ENCODE measurements at places on chromosomes 16 and 17.
A peak's percentile ranks its signal among the peaks of the same experiment; 100 is the strongest.

DNA sequence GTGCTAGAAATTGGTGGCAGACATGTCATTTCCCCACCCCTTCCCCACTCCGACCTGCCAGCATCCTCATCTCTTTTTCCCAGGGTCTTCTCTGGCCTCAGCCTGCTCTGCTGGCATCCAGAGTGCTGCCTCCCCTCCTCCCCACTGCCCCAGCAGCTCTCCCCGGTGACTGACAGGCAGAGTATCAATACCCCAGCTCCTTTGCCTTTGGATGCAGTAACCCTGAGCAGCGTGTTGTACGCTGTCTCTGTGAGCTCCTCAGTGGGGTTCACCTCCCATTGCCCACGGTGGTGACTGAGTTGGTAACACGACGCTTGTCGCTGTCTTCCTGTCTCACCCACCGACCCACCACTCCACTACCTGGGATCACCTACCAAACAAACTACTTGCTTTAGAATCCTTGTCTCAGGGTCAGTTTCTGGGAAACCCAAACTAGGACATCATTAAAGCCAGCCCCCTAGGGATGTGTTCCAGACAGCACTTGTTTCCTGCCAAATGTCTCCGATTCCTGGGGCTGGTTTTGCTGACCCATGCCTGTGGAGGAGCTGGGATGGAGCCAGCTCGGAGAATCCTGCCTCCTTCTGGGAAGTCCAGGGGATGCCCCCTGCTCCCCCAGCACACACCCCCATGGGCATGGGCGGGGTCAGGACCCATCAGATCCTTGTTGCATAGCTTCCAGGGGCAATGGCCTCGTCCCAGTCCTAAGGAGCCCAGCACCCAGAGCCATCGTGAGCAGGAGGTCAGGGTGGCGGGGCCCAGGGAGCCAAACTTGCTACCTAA lies 8.3 kb upstream of the SBK1 start:
- no peak for DNase-seq

GRCh38 chr17:72514891-72515290 lies 394.1 kb downstream of the SOX9 start:
- DNase-seq = no peak

DNA sequence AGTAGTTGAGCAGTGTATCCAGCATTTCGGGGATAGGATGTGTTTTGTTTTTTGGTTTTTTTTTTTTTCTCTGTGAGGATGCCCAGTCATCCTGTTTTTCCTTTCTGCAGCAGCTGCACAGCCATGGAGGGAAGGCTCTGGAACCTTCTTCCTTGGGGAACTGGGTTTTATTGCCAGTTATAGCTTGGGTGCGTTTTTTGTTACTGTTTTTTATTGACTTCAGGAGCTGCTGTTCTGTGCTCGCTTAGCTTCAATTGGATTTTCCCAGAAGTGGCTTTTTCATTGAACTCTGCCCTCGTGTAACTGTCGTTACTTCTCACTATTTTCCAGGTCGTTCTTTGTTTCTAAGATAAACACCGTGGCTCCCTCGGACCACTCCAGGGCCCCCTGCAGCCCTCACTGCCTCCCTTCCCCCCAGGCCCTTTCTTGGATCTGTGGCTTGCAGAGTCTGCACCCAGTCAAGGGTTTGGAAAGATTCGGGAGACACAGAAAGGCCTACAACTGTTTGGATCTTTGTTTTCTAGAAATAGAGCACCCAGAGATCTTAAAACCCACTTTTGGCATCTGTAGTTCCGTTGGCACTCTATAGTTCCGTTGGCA lies 119.7 kb upstream of the CACNG5 start:
- DNase-seq = no peak

DNA sequence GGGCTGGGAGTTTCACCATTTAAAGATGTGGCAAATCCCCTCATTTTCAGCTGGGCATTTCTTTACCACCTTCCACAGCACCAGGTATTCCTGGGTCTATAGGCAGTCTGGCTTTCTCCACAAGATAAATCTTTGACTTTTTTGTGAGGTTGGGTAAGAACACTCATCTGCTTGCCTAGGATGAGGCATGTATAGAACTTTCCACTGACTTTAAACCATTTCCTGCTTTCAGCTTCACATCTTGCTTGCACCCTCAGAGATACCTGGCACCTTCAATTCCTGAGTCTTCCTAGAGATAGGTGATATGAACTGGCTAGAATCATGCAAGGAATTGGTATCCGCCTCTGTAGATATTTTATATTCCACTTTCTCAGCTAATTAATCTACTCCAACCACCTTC lies 27.9 kb downstream of the SMURF2 start:
- DNase-seq = no peak

DNA sequence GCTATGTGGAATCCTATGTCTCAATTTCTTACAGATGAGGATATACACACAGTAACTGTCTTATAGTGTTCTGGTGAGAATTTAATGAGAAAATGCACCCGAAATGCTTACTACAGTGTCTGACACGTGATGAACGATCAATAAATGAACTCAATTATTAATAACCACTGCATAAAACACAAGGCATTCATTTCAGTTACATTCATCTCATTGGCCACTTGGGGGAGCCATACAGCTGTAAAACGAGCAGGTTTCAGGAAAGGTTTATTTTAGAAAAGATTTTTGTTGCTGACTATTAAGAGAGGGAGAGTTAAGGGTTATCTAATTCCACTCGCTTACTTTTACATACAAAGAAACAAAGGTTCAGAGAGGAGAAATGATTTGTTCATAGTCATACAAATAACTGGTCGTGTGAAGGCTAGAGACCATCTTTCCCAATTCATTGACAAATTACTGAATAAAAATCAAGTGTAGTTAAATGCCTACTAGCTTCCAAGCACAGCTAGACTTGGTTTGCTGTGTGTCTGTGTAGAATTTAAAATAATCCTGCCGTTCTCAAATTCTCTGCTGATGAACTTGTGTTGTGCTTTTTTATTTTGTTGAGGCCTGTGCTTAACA lies 160.1 kb downstream of the MAP2K4 start:
- peak; percentile 34 for DNase-seq

DNA sequence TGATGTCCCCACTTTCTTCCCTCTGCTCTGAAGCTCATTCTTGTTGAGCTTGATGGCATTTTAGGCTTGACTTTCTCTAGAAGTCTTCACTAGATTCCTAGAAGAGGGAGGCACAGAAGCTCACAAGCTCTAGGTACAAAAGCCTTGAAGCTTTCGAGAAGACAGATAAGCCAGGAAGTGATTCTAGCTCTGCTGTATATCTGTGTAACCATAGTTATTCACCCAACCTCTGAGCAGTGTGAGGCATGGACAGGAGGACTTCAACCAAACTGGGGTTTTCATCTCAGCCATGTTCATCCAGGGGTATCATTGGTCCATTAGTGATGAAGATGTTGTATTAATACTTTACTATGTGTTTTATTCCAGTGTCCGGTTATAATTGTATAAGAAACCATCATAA lies 299.7 kb downstream of the CDH13 start:
- no peak for DNase-seq

DNA sequence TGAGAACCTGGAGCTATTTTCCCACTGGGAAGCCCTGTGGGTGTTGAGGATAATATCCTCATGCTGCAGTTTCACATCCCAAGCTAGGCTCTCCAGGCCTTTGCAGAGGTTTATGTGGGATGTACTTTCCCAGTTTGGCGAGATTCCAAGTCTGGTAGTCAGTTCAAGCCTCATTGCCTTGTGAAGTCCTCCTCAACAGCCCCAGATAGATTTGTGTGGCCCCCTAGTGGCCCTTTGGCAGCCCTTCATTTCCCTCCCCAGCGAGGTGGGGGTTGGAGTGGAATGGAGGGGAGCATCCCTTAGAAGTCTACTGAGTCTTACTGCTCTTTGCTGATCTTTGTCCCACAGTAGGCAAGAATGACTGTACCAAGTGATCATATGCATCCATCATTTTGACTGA lies 137.9 kb downstream of the CDH11 start:
- peak; percentile 10 for DNase-seq

GRCh38 chr17:67509390-67510287 lies 132.6 kb downstream of the PITPNC1 start:
- no peak for DNase-seq

- no peak for DNase-seq
Measured at GRCh38 chr17:31594416-31594815, 202.9 kb downstream of the RAB11FIP4 start.

DNA sequence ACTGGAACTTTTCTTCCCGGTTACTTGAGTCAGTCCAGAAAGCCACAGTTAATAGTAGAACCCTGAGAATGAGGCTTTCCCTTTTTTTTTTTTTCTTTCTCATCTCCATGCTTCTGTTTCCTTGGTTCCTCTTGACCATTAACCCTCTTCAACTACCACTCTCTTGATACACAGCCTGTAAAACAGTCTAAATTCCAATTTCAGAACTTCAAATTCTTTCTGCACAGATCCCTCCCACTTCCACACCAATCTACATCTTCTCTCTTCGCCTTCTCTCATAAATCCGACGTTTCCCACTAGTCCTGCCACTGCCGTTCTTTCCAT lies 588 bp downstream of the METTL16 start:
- no peak for DNase-seq

DNA sequence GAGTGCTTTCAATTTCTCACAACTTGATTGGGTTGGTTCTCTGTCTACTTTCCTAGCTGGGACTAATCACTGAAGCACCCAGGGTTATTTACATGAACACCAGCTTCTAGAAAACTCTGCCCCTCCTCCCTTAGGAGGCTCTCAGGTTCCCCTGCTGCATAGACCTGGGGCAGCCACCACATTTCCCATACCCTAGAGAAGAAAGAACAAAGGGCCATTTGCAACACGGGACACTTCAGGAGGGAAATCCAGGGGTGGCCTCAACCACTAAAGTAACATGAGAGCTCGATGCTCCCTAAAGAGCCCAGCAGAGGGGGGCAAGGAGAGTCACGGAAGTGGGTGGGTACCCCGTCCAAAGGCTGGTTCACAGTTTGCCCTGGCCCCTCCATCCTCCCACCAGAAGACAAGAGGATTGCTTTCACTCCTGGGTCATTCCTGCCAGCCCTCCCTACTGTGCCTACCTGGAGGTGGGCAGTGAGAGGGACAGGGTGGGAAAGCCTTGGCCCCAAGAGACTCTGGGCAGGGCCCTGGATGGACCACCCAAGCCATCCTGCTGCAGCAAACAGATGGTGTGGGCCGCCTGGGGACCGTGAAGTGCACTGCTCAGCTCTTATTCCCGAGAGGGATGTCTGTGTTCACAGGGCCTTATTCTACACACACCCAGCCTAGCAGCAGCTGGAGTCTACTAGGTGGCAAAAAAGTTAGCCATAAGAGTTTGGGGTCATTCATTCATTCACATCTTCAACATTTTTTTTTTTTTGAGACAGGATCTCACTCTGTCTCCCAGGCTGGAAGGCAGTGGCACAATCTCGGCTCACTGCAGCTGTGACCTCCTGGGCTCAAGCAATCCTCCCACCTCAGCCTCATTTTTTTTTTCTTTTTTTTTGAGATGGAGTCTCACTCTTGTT lies 392.1 kb downstream of the SOX9 start:
- no peak for DNase-seq

All from NCI-H1105 (cell line).